Right ventricle myocardium inferior (tissue), 1 donor: ENCODE measurements at places on chromosomes 7 and 10. TPM values are rescaled to one million over a fixed set of nuclear protein-coding genes. Genes with fewer than 3 reads are reported as not detected.

GRCh38 chr10:75865413-75866299, 434.2 kb downstream of the LRMDA start:
- DNase-seq: no peak

Gene TAS2R40
- total RNA-seq: not detected

DNA sequence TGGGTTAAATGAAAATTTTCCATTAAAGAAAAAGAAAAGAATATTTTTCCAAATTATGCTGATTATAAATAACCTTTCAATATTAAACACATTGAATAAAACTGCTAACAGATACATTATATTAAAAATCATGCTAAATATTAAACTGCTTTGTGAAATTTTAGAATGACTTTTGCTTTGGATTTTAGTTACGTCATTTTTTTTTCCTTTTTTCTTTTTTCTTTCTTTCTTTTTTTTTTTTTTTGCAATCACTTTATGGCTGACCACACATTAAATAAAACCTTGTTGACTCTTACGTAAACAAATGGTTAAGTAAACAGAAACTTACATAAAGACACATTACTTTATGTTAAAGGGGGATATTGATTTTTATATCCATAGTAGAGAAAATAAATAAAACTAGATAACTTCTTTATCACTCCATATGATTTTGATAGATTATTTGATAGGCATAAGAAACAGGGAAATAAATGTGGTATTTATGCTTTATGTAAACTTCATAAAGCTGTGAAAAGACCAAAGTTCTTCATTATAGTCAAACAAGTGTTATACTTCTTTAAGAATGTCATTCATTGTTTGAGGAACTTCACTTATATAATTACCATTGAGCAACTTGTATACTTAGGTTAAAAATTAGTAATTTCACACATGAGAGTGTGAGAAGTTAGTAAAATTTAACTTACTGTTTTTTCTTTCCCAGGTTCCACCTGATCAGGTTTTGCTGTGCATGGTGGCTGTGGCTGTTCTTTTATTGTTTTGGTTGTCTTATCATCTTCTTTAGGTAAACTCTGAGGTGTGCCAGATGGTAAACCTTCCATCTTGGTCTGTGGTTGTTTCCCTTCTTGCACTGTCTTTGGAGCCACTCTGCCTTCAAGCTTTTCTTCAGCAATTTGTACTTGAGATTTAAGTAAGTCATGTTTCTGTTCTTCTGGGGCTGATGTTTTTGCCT, 197.3 kb downstream of the PCLO start:
- no peak for DNase-seq

DNA sequence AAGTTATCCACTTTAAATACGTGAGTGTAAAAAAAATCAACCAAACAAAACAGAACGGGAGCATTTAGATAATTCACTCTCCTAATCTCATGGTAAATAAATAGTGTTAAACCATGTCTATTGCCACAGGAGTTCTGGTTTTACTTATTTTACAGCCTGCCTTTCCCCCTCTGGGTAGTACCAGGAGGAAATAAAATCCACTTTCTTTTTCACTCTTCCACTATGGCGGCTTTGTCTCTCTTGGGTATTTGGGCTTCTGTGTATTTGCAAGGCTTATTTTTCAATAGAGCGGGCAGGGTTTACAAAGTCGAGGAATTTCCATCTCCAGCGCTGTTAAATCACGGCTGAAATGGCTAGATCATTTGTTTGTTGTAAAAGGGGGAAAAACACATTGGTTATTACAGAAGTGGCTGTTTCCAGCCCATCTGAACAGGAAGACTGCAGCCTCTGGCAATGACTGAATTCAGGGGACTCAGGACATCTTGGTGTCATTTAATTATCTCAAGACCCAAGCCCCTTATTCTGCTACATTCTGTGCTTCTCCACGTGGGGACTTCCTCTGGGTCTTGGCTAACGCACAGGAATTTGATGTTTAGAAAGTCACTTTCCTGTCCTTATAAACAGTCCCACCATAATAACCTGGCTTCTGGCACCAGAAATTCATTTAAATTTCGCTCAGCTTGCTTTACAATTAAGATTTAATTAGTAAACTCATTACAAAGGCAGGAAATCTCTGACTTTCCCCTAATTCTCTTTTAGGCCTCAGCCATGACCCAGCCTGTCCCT, 323.9 kb downstream of the GATA3 start:
- no peak for DNase-seq

DNA sequence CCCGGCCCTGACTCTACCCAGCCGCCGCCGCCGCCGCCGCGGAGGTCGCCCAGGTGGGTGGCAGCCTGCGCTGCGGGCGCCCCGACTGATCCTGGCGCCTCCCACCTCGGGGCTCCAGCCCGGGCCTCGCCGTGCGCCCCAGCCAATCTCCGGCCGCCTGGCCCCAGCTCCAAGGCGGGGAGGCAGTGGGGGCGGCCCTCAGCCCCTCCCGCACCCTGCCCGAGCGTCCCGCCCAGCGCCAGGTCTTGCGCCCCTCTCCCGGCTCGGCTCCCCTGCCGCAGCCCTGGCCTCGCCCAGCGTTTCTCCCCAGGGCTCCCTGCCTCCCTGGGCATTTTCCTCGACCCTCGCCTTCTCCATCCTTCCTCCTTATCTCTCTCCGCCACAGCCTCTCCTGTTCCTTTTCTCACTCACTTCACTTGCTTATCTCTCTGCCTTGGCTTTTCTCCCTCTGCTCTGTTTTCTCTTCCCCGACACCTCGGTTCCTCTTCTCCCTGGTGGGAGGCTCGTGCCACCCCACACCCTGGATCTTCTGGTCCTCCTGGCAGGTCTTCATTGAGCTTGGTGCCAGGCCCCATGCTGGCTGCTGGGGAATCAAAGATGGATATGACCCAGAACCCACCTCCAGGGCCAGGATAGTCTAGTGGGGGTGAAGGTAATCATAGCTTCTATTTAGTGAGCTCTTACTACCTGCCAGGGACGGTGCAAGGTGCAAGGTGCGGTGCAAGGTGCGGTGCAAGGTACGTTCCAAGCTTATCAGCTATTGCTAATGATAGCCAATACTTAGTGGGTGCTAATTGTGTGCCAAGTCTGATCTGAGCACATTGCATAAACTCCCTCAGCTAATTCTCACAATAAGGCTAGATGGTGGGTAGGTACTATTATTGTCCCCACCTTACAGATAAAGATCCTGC, at the start of gene SFRP5:
Gene SFRP5, minus strand, starts transcription at position 87 of the 911 bp plus-strand sequence. CDS start 166 bp downstream, outside the sequence.
- peak; percentile 60 for DNase-seq

- DNase-seq: no peak
Measured at GRCh38 chr7:15446280-15446679, 115.5 kb downstream of the AGMO start.

- DNase-seq: no peak
Measured at GRCh38 chr10:121312587-121312986, 285.7 kb downstream of the FGFR2 start.

Gene PTPRZ1
- 0.41 TPM for total RNA-seq

- no peak for DNase-seq
Measured at GRCh38 chr7:28408105-28408959, 4.0 kb upstream of the CREB5 start.

- DNase-seq: no peak
Measured at GRCh38 chr7:23539494-23539907, 7.7 kb upstream of the TRA2A start.

DNA sequence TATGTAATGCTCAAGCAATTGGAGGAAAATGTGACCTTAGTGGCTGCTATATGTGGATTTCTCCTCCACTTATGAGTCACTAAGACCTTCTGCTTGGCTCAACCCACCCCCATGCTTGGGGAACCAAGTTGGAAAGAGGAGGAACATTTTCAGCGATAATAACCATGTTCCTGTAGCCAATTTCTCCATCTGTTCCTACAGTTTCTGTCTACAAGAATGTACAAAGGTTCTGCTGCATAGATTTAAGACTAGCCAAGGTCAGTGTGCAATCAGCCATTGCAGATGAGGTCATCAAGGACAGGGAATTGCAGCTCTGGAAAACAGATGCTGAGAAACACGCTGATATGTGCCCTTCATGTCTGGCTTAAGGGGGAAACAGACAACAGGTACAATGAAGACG, 5.6 kb upstream of the NRCAM start:
- no peak for DNase-seq

DNA sequence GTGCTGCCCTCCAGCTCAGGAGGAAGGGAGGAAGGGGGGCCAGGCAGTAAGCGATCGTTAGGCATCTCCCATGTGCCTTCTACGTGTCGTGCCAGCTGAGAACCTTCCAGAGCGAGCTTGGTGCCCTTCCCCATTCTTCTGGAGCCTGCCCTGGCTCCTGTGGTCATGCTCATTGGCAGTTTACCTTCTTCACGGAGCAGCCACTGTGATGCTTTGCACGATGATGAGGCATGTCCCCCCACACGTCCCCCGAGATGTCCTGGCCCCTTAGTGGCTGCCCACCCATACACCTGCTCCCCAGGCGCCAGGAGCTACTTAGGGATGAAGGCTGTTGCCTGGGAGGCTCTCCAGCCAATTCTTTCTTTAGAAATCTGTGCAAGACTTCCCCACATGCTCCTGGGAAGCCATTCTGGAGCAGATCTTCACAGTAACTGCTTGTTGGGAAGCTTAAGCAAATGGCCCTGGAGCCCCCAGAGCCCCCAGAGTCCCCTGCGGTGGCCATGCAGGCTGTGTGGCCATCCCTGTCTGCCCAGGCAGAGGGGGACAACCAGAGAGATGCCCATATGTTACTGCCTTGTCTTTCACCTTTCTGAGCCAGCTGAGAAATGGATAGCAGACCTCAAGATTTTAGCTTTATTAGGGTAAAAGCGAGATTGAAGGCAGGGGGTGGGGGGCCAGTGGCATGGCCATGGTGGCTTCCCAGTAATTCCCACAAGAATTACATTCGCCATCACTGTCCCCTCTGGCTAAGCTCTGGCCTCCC, 199.0 kb downstream of the EBF3 start:
- DNase-seq: no peak

Gene TMEM178B
- total RNA-seq: 31.7 TPM

DNA sequence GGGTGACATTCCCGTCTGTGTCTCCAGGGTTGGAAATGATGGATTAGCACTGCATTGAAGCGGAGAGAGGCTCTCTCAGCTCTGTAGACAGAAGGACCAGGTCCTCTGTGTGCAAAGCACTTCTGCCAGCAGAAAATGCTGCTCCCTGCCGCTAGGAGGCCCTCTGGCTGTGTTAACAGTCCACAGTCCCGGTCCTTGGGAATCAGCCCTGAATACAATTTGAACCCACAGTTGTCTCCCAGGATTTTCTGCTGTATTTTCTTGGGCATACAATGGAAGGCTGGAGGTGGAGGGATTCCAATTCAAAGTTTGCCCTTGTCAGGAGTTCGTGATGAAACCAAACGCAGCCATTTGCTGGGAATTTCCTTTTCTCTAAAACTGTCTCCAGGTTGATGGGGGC, 205.2 kb downstream of the GLRX3 start:
- DNase-seq: no peak

Gene PLEKHS1
- total RNA-seq: not detected

GRCh38 chr10:110833941-110834628, 37.6 kb upstream of the PDCD4 start:
- DNase-seq: no peak

DNA sequence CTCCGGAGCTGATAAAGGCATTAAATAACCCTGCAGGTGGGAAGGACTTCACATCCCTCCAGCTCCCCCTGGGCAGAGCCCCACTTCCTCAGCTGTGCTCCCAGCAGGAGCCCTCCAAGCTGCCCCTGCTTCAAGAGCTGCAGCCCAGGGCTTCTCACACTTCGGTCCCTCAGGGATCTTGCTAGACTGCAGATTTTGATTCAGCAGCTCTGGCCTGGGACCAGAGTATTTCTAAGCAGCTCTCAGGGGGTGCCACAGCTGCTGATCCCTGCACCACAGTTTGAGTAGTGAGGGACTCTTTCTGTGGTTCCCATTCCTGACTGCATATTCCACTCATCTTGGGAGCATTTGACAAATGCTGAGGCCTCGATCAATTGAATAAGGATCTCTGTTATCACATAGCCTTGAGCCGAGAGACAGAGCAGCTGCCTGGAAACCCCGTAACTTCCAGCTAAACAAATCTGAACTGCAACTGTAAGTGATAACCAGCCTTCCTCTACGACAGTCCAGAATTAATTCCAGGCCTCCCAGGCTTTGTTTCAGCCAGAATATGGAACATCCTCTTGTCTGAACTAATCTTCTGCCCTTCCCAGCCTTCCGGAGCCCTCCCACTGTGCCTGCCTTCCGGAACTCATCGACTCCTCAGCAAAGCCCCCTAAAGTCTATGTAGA, 161.4 kb downstream of the CCDC3 start:
- DNase-seq: no peak

- no peak for DNase-seq
Measured at GRCh38 chr7:38831259-38831996, 77.6 kb downstream of the VPS41 start.

Gene C10orf143
- 1.4 TPM for total RNA-seq

DNA sequence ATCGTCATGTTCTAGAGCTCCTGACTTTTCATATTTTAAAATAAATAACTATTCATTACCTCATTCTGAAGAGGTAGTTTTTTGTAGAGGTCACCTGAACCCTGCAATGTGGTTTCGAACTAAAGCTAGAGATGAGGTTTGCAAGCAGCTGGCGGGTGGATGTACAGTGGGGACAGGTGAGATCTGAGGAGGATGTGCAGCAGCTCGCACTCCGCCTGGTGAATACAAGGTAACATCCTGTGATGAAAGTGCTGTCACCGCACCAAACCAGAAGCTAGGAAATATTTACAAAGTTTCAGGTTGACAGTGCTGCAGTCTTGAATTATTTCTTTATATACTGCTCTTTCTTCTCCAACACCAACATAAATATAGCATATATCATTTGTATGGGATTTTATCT, 26.5 kb downstream of the NDUFB2 start:
- no peak for DNase-seq

Gene ARL5B
- total RNA-seq: 6.2 TPM

Gene TYW1B
- total RNA-seq: 3.1 TPM

Gene PIP
- total RNA-seq: not detected

DNA sequence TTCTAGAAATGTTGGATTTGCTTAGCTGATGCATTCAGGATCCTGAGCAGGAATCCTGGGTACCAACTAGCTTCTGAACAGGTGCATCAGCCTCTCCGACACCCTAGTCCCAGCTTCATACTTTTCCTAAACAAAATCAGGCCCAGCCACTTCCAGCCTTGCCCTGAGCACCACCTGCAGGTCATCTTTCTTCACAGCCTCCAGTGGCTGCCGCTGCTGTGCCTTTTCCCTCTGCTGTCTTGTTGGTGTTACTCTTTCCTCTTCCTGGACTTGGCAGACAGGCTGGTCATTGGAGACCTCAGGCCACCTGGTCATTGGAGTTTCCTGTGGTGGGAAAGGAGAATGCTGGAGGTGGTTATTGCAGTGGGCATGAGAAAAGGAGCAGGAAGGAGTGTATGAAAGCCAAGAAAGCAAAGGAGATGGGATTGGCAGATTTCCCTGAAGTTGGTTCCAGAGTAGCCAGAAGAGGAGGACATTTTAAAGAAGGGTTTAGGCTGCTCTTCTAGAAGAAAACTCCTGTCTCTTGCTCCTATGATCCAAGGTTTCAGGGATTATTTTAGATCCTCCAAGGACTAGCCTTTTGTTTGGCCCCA, 48.2 kb upstream of the NFKB2 start:
- no peak for DNase-seq

- DNase-seq: peak; percentile 90
Measured at GRCh38 chr10:124736491-124737136, 7.6 kb downstream of the FAM53B start.

Gene DGKI
- 1.4 TPM for total RNA-seq

Gene CUBN
- total RNA-seq: 0.92 TPM
